MCF 10A (cell line): ENCODE measurements at places on chromosomes 16 and 17.
A peak's percentile ranks its signal among the peaks of the same experiment; 100 is the strongest.

DNA sequence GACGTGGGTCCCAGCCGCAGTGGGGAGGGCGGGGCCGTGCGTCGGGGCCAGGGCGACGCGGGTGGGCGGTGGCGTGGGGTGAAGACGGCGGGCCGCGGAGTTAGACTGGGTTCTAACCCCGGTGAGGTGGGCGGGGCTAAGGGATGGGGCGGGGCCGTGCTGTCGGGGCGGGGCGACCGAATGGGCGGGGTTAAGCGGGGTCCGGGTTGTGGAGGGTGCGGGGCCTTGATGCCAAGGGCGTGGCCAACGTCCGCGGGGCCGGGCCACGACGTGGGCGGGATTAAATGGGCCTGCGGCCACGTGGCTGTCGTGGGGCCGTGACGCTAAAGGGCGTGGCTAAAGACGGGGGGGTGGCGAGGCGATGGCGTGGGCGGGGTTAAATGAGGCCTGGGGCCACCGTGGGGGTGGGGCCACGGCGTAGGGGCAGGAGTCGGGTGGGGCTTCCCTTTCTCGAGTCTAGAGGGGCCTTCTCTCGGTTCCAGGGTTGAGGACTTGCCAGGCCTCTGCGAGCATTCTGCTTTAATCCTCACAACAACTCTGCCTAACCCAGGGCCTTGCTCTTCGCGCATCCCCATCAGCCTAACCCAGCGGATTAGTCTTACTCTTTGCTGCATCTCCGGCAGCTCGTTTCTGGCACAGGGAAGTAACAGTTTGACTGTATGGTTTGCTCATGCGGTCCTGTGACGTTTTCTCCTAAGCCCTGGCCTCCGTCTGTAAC lies 739 bp downstream of the TCF25 start:
- DNase-seq = peak; percentile 92

GRCh38 chr16:8956265-8957062 lies 7.2 kb downstream of the USP7 start:
- no peak for DNase-seq

DNA sequence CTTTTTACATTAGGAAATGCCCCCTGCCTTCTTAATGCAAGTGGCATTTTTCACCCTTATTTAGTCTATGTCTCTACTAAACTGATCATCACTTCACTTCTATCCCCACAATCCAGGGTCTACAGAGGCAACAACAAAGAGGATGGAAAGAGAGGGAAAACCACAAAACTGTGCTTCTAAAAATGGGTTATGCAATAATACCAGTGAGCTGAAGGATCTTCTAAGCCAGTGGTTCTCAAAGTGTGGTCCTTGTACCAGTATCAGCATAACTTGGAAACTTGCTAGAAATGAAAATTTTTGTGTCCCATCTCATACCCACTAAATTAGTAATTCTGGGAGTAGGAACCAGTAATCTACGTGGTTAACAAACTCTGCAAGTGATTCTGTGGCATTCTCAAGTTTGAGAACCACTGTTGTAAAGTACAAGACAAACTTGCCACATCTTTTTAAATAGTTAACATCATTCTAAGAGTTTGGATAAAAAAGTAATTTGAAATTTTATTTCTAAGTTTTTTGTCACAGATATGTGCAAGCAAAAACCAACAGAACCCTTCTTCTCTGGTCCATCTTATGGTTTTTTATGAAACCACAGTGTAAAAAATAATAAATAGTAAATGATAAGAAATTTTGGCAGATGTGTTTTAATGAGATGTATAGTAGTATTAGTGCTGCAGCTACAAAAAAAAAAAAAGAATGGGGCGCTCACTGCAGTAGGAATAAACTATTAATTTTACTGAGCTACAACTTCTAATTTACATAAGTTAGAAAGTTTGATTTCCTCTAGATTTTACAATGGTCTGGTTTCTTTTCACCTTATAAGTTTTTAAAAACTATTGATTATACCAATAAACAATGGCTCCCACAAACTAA lies 16.2 kb downstream of the CDC27 start:
- DNase-seq = no peak

GRCh38 chr17:13884347-13884746 lies 185.0 kb upstream of the COX10 start:
- no peak for DNase-seq

DNA sequence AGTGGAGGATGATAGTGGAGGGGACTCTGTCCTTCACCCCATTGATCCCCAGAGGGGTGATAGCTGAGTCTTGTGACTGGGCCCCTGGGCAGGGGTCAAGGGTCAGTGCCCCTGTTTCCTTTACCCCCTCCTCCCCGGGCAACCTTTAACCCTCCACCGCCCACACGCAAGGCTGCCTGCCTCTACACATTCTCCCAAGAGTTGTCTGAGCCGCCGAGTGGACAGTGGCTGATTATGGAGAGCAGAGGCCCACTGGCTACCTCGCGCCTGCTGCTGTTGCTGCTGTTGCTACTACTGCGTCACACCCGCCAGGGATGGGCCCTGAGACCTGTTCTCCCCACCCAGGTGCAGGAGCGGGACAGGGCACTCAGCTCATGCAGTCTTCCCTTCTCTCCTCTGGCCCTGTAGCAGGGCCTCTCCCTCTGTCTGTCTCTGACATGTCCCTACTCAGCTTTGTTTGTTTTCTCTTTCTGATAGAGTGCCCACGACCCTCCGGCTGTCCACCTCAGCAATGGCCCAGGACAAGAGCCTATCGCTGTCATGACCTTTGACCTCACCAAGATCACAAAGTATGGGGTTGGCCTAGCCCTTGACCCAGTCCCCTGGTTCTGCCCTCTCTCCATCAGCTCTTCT lies at the start of gene SHBG:
Gene SHBG, plus strand, starts transcription at position 197 of the 633 bp plus-strand sequence. Its CDS starts 38 bp downstream, at position 235.
- DNase-seq = no peak

DNA sequence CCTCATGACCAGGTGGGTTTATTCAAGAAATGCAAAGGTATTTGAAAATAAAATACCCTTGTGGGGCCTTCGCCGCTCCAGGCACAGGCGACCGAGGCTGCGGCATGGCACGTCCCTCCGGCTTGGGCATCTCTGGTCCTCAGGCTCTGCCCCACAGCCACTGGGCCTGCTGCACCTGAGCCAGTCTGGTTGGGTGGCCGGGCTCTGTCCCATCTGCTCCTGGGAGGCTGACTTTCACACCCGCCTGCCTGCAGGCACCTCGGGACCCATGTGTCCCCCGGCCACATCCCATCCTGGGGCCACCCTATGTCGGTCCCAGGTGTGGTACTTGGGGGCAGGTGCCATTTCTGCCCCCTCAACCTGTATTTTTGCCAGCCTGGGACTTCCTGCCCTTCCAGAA lies 20.9 kb downstream of the OSBPL7 start:
- no peak for DNase-seq

- no peak for DNase-seq
Measured at GRCh38 chr16:78543023-78543422, 443.6 kb downstream of the WWOX start.

DNA sequence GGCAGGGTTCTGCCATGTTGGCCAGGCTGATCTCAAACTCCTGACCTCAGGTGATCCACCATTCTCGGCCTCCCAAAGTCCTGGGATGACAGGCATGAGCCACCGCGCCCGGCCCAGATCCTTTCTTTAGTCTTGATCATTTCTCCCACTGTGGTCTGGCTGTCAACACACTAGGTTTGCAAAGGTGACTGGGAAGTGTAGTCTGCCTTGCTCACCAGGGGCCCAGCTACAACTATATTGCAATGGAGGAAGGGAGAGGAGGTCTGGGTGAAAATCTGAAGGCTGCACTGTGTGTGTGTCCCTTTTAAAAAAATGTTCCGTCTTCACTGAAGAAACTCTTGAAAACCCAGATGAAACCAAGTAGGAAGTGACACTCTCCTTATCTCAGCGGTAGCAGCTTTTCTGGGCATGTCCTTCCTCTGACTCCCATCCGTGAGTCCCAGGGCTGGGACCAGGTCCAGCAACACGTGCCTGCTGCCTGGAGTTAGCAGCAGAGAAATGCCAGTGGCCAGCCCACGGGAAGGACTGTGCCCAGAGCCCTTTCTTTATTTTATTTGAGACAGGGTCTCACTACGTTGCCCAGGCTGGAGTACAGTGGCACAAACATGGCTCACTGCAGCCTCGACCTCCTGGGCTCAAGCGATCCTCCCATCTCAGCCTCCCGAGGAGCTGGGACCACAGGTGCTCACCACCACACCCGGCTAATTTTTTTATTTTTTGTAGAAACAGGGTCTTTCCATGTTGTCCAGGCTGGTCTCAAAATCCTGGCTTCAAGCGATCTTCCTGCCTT lies 17.8 kb upstream of the KIF19 start:
- DNase-seq = no peak

GRCh38 chr17:57714665-57715180 lies 30.4 kb downstream of the CCDC182 start:
- no peak for DNase-seq

DNA sequence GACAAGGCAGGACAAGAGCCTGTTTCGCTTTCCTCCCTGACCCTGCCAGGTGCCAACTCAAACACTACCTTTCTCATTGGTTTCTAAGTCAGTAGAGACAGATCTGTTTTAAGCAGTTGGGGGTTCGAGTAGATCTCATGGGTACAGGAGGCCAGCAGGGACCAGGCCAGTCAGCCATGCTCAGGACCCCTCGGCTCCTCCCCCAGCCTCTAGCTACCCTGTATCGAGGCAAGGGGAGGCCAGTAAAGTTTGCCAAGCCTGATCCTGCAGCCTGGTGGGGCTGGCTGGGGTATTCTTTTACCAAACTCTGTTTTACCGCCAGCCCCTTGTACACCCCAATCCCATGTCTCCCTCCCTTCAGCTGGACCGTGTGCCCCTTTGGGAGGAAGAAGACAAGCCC lies 26.6 kb downstream of the OR1D5 start:
- DNase-seq = no peak

GRCh38 chr16:58461640-58462039 lies 38.3 kb upstream of the NDRG4 start:
- DNase-seq = no peak

- no peak for DNase-seq
Measured at GRCh38 chr17:64111831-64112230, 18.1 kb downstream of the ERN1 start.

DNA sequence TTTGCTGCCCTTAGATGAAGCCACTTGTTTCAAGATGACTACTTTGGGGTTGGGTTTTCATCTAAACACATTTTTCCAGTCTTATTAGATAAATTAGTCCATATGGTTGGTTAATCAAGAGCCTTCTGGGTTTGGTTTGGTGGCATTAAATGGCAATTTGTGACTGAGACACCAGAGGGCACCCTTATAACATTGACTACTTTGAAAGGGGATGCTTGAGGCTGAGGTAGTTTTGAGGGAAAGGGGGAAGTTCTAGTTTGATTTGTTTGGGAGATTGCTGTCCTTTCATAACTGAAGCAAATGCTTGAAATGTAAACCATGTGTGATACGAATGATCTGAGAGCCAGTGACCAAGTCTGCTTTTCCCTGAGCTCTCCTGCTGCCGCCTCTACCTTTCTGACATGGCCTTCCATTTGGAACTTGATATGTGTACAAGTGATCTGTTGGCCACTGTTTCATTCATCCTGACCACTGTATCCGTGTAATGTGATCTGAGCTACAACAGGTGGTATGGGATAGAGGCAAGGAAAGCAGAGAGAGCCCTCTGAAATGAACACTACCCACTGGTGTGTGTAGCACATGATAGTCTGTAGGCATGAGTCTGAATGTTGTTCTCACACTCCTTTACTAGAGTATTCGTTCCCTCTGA lies 5.8 kb upstream of the RARA start:
- DNase-seq = peak; percentile 70

DNA sequence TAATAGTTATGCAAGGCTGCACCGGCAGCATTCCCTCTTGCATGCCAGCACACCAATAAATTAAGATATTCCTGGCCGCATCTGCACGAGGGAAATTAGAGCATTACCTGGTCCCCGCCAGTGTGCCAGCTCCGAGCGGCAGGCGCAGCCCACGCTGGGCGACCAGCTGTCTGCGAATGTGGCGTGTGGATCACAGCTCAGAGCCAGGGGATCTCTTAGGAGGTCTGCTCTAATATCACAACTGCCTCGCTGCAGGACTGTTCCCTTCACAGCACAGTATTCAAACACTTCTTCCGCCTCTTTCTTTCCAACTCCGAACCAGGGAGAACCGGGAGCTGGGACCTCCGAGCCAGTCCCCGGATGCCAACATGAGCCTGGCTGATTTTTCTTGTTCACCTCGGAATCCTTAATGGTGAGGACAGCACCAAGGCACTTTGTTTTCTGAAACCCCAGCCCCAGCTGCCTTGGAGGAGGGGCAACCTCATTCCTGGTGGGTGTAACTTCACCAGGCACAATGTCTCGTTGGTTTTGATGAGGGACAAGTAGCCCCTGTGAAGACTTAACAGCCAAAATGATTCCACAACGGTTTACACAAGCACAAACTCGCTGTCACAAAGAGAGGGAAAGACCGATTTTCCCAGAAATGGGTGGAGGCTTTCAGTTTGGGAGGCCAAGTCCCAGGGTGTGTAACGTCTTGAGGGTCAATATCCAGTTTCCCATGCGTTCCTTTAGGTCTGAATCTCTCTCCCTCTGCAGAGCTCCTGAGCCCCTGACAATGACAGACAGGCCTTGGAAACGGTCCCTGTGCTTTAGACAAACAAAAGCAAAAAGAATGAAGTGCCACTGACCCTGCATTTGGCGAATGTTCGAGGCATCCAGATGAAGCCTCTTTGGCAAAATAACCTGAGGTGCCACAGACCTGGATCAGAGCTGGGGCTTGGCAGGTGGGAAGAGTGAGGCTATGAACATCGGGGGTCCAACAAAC lies 213.2 kb downstream of the C16orf78 start:
- DNase-seq = no peak

DNA sequence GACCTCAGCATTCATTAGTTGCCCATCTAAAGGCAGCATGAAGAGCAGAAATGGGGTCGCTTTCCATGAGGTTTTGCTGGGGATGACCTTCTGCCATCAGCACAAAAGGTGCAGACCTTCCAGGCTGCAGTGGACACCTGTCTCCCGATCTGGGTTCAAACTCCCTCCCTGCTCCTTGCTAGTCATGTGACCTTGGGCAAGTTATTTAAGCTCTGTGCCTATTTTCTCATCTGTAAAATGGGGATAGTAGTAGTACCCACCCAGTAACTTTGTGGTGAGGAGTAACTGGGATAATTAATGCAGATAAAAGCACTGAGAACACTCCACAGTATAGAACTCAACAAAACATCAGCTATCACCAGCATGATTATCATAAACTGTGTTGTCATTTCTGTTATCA lies 21.4 kb upstream of the COQ7 start:
- no peak for DNase-seq

- no peak for DNase-seq
Measured at GRCh38 chr17:57953705-57954396, 1.4 kb downstream of the CUEDC1 start.

GRCh38 chr17:74777901-74778515 lies 1.9 kb upstream of the NAT9 start:
- no peak for DNase-seq

- no peak for DNase-seq
Measured at GRCh38 chr17:36469733-36470132, 16.7 kb upstream of the ZNHIT3 start.
